ENCODE measurements at places on chromosomes 11 and 22. TPM values are rescaled to one million over a fixed set of nuclear protein-coding genes. Genes with fewer than 3 reads are reported as not detected.

GRM5 gene
- 0.03 TPM for total RNA-seq

SLC17A6 gene
- total RNA-seq = not detected

DNA sequence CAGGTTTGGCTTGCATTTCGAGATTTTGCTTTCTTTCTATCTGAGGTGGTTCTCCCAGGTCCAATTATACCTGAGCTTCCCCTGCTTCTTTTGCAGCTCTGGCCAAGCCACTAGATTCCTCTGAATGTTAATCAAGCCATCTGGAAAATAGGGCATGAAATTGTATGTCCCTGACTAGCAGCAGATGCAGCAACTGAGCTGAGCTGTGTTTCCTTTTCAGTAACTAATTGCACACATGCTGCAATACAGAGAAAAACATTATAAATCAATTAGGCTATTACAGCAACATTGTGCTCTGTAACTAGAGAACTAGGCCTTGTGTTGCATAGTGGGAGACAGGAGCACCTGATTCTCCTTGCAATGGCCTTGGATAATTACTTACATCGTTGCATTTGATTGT lies 408.3 kb downstream of the ETS1 start:
- no peak for DNase-seq

HRAS gene
- total RNA-seq = 56.5 TPM

- DNase-seq = peak; percentile 80
Measured at GRCh38 chr11:19742588-19743292, 30.1 kb downstream of the NAV2 start.

Measured in left cardiac atrium (tissue), 4 donors.